Epithelial cell of prostate (primary cell): ENCODE measurements at places on chromosomes 7 and 10.

GRCh38 chr7:32569388-32570289, 74.3 kb downstream of the AVL9 start:
- no peak for DNase-seq

- no peak for DNase-seq
These were observed 280.9 kb upstream of the AKR1E2 start for GRCh38 chr10:4545062-4545461.

GRCh38 chr7:13879143-13879542, 110.3 kb downstream of the ETV1 start:
- DNase-seq, result no peak

DNA sequence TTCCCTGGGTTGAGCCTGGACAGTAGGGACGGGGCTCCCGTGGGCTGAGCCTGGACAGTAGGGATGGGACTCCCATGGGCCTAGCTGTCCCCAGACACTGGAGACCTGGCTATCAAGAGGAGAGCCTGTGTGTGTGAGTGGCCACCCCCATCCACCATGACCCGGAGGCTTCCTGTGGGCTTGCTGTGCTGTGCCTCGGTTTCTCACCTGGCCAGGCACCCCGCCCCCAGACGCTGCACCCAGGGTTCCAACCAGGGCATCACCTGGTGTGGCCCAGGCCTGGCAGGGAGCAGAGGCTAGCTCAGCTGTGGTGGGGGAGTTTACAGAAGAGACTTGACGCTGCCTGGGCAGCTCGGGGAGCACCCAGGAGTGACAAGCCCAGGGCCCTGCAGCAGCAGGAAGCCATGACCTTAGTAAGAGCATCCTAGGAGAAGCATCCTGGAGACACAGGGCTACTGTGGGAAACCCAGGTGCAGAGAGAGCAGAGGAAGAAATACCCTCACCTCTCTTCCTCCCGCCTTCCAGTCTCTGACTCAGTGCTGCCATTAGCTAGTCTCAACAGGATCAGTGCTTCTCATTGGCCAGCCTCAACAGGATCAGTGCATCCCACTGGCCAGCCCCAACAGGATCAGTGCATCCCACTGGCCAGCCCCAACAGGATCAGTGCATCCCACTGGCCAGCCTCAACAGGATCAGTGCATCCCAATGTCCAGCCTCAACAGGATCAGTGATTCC, 61.0 kb downstream of the PDGFA start:
- DNase-seq, result no peak

DNA sequence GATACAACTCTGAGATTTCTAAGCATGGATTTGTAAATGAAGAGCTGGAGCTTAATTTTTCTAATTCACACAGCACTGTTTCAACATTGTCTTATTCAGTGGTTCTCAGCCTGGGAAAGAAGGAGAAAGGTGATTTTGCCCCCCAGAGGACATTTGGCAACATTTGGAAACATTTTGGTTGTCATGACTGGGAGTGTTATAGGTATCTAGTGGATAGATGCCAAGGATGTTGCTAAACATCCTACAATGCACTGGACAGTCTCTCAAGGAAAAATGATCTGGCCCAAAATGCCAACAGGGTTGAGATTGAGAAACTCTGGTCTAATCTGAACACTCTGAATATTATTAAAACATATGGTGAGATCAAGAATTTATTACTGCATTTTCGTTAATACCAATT, 3.8 kb upstream of the CAV2 start:
- no peak for DNase-seq

DNA sequence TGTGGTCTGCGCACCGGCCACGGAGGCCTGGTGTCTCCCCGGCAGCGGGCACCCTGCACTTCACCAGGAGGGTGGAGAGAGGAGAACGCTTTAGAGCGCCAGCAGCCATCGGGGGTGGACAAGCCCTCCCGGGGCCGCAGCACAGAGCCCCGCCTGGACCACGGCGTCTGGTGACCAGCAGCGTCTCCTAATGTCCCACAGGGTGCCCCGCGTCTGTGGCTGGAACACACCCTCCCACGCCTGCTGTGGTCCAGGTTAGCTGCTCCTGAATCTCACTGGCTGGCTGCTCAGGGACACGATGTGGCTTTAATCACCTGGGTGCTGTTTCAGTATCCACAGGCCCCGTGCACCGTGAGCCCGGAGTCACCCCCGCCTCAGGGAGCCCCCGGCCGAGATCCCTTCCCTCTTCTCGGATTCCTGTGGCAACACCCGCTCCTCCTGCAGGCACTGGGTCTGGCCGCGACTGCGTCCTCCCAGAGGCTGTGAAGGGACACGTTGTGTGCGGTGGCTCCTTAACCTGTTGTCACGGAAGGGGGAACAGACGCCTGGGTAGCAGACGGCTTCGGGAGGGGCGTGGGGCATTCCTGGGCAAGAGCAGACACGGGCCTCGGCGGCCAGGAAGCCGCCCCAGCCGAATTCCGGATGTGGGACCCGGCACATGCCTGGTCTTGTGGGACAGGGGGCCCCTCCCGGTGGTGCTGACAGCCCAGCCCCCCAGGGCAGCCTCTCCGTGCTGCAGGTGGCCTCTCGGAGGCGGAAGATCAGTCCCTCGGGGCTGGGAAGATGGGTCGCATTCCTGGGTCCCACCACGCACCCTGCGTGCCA, 78.9 kb downstream of the FOXL3 start:
- DNase-seq, result peak; percentile 34

DNA sequence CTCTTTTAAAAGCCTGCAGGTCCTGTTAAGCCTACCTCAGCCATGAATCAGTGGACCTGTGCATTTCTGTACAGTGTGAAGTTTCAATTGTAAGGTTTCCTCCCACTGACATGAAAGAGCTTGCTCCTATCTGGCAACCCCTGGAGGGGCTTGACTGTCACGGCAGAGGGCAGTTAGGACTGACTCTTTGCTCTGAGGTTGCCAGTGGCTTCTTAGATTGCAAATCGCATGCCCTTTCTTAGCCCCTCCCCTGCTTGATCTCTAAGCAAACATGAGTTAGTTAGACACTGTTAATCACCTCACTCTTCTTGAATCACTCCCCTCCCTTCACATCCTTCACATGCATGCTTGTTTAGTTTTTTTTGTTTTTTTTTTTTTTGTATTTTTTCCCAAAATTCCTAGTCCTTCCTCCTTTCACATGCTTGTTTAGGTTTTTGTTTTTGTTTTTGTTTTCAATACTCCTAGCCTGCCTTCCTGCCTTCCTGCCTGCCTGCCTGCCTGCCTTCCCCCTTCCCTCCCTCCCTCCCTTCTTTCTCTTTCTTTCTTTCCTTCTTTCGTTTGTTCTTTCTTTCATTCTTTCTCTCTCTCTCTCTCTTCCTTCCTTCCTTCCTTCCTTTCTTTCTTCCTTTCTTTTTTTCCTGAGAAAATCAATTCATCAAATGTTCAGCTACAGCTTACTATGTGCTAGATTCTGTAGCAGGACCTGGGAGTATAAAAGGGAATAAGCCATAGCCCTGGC, 6.0 kb upstream of the HIPK2 start:
- DNase-seq, result peak; percentile 70
